H54 (cell line): ENCODE measurements at places on chromosomes 2 and 18.

GRCh38 chr18:13543811-13544732 is 182.3 kb downstream of the FAM210A start:
- no peak for DNase-seq

DNA sequence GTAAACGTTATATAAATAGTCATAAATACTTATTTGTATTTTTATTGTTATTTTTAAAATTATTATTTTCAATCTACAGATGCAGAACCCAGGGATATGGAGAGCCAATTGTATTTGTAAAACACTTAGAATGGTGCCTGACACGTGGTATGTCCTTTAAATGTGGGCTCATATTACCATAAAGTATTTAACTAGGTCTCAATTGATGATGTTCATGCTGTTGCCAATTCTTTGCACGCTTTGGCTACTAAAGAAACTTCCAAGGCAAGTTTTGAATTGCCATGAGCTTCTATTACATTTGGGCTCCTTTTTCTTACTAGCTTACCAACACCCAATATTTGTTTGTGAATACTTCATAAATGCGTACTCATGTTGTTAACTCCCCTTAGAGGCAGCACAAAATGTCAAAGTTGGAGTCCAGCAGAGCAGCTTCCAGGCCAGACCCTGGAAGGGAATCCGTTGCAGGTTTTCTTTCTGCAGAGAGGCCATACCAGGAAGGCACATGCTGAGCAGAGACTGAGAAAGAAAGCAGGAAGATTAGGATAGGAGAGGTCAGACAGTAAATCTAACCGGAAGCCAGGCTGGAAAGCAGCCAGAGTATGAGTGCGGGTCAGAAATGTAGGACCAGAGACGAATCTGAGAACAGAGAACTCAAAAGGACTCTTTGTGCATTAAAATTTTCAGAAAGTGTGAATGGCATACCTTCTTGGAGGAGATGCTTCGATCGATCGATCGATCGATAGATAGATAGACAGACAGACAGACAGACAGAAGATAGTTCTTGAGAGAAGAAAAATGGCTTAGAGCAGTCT is 4.2 kb upstream of the NOSTRIN start:
- DNase-seq: no peak

DNA sequence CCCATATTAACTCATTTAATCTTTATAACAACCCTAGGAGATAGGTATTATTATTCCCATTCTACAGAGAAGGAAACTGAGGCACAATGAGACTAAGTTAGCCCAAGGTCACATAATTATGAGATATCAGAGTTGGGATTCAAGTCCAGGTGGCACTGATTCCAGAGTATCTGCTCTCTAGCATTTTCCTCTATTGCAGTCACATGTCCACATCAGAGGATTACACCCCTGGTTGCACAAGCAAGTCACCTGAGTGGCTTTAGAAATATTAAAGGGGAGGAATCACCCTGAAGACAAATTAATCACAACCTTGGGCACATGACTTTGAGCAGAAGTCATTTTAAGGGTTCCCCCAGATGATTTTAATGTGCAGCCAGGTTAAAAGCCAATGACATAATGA is 23.8 kb downstream of the SRD5A2 start:
- no peak for DNase-seq

DNA sequence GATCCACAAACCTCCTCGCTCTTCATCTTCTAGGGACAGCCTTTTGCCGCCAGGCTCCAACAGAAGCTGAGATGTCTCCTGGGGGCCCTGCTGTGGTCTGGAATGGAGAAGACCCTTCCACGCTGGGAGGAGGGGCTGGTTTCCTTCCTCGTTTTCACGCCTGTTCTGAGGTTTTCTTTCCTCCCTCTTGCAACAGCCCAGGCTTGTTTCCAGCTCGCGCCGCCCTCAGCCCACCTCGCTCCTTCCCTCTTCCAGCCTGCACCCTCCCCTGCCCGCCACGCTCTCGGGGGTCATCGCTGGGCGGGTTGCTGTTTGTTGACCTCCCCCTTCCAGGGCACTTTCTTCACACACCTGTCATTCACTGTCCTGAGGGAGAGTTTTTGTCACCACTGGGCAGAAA is 55.4 kb downstream of the VAPA start:
- DNase-seq: no peak

GRCh38 chr2:183079139-183079775 is 710 bp downstream of the DUSP19 start:
- DNase-seq: no peak

GRCh38 chr2:205358351-205358815 is 323.9 kb upstream of the NRP2 start:
- no peak for DNase-seq

- no peak for DNase-seq
Observed at GRCh38 chr2:230419181-230419580, 3.2 kb downstream of the SP100 start.

DNA sequence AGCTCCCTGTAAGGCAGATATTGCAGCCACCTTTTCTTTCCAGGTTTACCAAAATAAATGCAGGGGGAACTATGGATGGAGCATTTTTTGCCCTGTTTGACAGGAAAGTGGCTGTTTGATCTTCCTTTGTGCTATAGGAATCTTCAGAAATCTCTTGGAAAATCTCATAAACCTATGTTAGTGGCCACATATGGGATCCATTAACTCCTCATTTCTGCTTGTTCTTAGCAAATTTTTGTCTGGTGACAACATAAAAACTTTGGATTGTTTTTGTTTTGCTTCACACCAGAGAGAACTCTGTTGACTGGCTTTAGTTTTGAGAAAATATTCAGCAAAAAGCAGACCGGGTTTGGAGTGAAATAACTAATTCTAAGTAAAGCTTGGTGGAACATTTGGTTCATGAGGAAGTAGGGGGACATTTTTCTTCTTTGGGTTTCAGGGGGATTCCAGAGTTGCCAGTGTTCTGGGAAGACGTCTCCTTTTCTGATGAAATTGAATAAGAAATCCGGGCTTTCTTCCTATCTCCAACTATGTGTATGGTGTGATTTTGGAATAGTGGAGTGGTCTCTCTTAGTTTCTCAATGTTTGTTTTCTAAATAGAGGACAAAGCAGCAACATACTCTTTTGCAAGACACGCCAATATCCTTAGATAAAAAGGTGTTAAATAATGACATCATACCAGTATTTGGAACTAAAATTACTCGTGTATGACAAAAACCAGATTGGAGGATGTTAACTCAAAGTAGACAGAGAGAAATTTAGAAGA is 174.4 kb downstream of the ICOS start:
- no peak for DNase-seq

GRCh38 chr2:152761214-152761613 is 42.8 kb downstream of the ARL6IP6 start:
- DNase-seq: no peak

DNA sequence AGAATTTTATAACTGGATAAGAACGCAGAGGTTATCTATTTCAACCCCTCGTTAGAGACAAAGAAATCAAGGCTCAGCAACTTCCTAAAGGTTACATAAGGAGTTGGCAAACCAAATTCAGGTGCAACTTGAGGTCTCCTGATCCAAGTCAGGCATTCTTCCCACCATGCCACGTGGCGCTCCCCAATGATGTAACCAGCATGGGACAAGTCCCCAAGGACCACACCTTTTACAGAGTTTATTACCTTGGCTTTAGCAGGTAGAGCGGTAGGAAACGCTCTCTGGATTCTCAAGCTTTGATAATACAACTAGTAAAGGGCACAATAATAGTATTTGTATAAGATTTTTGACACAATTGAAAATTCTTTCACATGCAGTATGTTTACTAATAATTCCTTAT is 26.7 kb upstream of the MBOAT2 start:
- no peak for DNase-seq

- DNase-seq: no peak
Observed at GRCh38 chr2:32464431-32464830, 107.6 kb downstream of the BIRC6 start.

GRCh38 chr2:241035818-241036396 is 37.5 kb downstream of the SNED1 start:
- DNase-seq: no peak

GRCh38 chr2:196314780-196315179 is 143.4 kb upstream of the STK17B start:
- DNase-seq: peak; percentile 32

- peak; percentile 21 for DNase-seq
Observed at GRCh38 chr2:148244593-148245292, 223.9 kb downstream of the MBD5 start.

DNA sequence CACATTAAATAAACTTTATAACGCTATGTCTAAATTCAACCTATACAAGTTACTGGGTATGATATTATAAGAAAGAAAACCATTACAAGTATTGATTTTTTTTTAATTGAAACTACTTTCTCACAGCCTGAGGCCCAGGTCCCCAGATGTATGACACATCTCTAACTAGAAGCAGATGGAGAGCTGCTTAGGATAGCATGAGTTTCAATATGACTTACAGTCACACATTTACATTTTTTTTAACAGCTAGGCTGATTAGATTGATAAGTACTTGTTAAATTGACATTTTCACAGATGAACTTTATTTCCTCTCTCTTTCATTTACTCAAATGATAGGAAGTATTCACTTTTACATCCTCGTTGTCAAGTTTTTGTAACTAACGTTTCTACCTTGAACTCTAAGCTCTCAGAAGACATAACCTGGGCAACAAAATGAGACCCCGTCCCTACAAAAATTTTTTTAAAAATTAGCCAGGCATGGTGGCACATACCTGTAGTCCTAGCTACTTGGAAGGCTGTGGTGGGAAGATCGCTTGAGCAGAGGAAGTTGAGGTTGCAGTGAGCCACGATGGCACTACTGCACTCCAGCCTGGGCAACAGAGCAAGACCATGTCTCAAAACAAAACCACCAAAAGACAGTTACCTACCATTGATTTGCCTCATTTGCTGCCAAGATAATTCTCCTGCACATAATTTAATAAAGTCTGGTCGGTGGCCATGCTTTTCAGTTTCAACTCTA is 52.4 kb downstream of the STK39 start:
- DNase-seq: no peak

- DNase-seq: no peak
Observed at GRCh38 chr2:31138037-31138962, at the start of gene GALNT14. GALNT14 (minus strand) TSS chr2:31138440; CDS start chr2:31138086, 354 bp downstream.

DNA sequence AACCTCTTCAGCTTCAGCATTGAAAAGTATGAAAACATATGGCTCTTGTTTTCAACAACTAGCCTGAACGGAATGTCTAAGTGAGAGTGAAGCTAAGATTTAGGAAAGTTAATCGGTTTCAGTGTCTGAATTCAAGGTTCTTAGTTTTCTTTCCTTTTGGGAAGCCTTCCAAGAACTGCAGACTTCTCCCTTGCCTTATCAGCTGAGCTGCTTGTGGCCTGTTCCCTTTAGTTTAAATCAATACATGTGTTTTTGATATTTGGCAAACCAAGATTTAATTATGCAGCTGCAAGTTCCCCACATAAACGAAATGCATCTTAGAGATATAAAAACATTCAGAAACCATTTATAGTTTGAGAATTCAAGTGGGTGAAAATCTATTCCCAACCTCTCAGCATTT is 274.3 kb upstream of the NRP2 start:
- DNase-seq: no peak

DNA sequence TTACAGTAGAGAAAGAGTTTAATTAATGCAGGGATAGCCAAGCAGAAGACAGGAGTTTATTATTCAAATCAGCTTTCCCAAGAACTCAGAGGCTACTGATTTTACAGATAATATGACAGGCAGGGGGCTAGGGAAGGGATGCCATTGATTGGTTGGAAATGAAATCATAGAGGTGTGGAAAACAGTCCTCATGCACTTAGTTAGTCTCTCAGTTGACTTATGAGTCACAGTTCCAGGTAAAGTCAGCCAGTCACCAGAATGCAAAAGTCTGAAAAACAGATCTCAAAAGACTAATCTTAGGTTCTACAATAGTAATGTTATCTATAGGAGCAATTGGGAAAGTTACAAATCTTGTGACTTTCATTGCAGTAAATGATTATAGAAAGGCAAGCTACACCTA is 676.4 kb upstream of the CHAC2 start:
- no peak for DNase-seq

DNA sequence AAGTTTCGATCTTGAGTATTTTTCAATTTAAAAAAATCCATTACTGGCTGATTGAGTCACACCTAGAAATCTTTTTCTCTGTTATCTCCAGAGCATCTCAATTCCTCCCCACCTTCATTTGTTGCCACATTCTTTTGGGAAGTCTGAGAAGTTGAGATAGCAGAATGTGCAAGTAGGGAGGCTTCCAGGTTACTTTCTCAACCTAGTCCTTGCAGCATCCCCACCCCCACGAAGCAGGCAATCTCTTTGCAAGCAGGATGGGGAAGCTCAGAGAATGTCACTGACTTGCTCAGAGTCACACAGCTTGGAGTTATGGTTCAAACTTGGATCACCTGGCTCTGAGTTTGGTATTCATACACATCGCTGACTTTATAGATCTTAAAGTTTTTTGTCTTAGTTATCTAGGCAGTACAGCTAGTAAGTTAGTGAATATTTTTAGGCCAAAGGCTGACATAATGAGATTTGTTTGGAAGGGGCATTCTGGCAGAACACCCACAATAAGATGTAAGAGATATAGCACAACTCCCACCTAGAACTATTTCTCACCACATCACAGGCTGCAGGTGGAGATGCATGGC is 25.9 kb upstream of the LCLAT1 start:
- no peak for DNase-seq

GRCh38 chr2:193743089-193743488 is 1548.4 kb upstream of the TMEFF2 start:
- DNase-seq: no peak

DNA sequence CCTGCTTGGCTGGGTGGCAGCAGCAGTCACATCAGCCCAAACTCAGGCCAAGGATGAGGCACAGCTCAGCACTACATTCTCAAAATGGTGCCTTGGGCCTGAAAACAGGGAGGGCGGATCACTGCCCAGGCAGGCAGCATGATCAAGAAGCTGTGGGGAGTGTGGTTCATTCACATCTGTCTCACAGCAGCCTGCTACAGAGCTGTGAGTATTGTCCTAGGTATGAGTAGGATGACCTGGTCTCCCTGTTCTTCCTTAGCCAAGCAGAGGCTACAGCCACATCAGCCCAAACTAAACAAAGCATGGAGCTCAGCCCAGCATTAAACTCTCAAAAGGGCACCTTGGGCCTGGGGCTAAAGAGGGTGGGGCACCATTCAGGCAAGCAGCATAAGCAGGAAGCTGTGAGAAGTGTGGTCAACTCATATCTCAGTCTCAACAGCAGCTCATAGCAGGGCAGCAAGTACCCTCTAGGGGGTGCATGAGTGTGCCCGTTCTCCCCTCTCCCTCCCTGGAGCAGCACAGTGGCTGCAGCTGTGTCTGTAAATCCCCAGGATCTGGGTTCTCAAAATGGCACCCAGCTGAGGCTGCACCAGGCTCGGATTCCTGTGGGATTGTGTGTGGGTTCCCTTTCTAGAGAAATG is 139.6 kb downstream of the TRABD2A start:
- peak; percentile 23 for DNase-seq

DNA sequence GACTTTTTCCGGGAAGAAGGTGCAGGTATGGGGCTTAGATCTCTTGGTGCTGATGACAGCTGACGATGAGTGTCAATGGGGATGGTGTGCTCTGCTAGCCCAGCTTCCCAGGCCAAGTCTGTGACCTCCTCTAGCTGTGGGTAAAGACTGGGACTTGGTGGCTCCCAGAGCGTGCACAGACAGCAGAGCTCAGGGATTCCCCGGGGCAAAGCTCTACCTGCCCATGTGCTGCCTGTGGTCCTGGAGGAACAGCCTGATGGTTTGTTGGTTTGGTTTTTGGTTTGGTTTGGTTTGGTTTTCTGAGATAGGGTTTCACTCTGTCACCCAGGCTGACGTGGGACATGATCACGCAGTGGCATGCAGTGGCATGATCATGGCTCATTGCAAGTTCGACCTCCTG is 19.2 kb downstream of the ATP6V1B1 start:
- no peak for DNase-seq
